SK-N-DZ (cell line): ENCODE measurements at places on chromosomes 4 and X.

DNA sequence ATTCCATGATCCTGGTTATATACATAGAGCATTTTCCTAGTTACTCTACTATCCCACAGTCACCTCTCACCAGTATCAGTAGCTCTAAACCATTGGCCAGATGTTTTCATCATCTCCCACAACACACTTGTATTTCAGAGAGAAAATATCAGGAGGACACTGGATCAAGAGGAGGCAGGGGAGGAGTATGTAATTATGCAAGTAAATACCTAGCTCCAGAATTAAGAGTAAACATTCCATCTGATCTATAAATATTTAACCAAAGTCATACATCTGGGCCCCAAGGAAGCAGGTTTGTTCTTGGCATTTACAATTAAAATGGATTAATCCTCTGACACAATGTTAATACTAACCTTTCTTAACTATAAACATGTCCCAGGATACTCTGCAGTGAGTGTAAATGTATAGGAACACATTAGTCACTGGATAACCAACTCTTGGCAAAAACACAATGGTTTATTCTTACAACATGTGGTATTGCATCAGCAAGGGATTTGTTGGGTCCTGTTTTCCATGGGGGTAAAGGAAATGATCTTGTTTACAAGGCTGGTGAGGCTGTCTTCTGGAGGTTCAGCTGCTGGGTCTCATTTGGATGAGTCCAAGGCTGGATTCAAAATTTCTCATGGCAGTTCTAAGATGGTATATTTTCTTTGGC, 170.1 kb downstream of the ATG4A start:
- DNase-seq = no peak

- no peak for DNase-seq
Observed at GRCh38 chrX:131317326-131317725, 28.2 kb upstream of the IGSF1 start.

GRCh38 chr4:14841801-14842768, 160.2 kb upstream of the CPEB2 start:
- DNase-seq = no peak

DNA sequence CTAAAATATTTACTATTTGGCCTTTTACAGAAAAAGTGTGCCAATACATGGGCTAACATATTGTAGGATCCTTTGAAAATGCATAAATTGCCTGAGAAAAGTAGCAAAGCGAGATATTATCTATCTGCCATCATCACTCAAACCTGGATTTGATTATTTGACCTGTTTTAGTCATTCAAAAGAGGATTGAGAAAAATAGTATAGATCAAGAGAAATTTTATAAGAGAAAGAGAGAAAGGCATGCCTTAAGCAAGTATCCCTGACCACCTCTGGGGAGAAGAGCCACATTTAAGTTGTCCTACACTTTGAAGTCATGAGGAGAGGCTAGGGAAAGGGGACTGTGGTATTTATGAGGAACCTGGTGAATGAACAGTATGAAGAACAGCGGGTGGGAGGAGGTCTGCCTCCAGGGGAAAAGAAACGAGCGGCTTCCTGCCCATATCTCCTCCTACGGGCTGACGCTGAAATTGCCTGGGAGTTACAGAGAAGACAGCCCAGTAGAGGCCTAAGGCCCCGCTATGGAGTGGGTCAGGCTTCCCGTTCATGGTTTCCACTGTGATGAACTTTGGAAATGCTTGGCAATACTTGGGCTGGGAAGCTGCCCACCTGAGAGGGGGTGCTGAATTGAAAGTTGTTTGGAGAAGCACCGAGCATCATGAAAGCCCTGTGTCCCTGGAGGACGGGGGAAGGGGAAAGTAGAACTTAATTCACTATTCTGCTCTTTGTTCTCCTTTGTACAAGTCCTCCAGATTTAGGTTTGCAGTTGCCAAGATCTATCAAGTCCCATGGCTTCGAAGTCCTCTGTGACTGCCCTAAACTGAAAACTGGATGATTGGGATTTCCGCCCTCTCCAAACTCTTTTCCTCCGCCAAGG, 106.9 kb upstream of the ACSL4 start:
- DNase-seq = no peak

DNA sequence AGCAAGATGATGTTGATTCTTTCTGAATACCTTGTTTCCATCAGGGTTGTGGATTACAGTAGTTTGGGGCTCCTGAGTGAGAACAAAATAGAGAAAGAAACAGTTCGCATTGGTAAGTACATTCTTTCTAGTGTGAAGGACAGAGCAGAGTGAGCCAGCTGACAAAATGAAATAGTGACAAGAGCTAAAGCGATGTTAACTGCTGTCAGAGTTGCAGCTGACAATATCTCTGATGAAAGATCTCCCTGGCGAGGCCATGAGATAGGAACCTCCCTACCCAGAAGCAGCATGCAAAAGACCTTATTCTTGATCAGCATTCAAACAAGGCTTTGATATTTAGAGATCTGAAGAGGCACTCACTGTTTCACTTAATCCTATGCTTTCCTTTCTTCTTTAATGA, 258.6 kb downstream of the CAMK2D start:
- DNase-seq = no peak

- DNase-seq = no peak
Observed at GRCh38 chrX:53422861-53423306, at the start of gene RIBC1. Gene RIBC1, plus strand, starts transcription at chrX:53422873. Its CDS starts 3,404 bp downstream, at chrX:53426277.

DNA sequence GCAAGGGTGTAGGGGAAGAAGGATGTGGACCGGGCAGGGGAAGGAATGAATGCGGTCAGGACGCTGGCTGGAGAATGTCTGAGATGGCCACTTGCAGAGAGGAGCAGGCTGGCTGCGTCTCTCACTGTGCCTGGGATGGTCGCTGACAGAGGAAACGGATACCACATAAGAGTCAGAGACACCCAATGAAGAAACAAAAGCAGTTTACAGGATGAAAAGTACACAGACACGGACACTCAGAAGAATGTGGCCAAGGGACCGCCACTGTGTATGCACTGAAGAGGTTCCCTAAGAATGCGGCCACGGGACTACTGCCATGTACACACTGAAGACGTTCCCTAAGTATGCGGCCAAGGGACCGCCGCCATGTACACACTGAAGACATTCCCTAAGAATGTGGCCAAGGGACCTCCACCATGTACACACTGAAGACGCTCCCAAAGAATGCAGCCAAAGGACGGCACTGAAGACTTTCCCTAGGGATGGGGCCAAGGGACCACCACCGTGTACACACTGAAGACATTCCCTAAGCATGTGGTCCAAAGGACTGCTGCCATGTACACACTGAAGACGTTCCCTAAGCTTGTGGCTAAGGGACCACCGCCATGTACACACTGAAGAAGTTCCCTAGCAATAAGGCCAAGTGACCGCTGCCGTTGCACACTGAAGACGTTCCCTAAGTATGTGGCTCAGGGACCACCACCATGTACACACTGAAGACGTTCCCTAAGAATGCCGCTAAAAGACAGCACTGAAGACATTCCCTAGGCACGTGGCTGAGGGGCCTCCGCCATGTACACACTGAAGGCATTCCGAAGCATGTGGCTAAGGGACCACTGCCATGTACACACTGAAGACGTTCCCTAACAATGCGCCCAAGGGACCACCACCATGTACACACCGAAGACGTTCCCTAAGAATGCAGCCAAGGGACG, 32.2 kb downstream of the DHRSX start:
- DNase-seq = no peak

- DNase-seq = no peak
Observed at GRCh38 chr4:71293705-71294104, 45.1 kb upstream of the SLC4A4 start.

DNA sequence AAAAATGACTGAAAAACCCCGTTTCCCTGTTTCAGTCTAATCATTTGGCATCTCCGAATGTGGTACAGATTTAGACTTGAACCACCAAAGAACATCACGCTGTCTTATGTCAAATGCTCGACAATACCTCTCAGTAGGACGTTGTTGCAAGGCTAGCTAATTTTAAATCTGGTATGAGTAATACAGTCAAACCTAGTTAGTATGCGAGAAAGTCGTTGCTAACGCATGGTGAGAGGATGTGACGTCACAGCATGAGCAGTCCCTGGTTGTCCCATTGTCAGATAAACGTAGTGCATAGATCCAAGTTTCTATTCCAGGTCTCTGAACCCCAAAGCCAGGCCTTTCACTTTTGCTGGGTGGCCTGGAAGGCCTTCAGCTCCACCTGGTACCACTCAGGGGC, 44.7 kb downstream of the SETD7 start:
- DNase-seq = no peak

DNA sequence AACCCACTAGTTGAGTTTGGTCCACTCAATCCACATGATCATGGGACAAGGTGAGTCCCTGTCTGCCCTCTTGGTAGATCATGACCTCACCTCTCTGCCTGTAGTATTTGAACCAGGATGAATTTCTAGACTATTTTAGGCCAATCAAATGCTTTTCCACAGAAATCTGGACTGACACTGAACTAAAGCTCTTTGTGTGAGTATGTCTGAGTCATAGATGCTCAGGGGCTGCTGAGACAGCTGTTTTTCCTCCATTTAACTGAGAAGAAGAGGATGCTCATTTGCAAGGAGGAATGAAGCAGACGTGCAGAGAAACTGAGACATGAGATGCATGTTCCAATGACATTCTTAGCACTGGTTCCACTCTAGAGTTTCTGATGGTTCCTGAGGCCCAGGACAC, 77.3 kb upstream of the TMEM47 start:
- no peak for DNase-seq

DNA sequence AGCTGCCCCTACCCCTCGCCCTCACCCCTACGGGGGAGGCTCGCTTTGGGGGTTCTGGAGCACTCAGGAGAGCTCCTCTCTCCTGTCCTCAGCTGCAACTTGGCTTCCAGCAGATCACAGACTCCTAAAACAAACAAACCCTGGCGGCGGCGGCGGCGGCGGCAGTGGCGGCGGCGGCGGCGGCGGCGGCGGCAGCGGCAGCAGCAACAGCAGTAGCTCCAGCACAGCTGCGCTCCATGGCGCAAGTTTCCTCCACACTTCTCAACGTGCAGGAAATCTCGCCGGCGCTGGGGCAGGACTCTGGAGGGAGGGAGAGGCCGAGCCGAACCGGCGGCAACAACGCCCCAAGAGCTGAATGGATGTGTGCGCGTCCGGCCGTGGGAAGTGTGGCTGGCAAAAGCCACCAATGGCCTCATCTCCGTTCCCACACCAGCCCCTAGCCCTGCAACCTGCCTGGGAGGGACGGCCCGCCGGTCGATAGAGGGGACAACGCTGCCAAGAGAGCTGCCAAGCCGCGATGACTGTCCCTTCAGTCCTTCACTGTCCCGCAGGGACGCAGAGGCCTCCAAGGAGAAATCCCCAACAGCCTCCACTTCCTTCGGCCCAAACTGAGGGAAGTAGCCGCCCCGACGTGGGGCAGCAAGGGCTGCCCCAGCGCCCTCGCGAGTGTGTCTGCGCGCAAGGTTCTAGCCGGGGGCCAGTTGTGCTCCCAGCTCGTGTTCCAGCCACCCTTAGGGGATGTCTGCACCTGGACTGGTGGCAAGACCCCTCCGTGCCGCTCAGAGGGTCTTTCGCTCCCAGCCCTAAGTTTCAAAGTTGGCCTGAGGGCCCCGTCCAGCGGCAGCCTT, 775 bp downstream of the SHROOM4 start:
- no peak for DNase-seq

DNA sequence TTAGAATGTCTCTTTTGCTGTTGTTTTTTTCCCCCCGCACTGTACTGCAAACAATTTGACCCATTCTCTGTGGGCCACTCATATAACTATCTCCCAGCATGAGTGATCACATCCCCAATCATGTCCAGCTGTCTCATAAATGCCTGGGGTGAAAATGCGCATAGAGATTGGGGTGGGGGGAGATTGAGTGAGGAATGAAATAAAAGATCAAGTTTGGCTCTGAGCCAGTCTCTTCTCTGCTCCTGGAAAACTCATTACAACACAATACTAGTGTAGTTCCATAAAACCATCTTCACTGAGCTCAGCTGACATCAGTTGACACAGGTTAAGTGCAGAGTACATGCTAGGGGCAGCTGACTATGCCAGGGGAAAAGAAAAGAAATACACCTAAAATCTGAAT, 96.9 kb downstream of the EGF start:
- no peak for DNase-seq

DNA sequence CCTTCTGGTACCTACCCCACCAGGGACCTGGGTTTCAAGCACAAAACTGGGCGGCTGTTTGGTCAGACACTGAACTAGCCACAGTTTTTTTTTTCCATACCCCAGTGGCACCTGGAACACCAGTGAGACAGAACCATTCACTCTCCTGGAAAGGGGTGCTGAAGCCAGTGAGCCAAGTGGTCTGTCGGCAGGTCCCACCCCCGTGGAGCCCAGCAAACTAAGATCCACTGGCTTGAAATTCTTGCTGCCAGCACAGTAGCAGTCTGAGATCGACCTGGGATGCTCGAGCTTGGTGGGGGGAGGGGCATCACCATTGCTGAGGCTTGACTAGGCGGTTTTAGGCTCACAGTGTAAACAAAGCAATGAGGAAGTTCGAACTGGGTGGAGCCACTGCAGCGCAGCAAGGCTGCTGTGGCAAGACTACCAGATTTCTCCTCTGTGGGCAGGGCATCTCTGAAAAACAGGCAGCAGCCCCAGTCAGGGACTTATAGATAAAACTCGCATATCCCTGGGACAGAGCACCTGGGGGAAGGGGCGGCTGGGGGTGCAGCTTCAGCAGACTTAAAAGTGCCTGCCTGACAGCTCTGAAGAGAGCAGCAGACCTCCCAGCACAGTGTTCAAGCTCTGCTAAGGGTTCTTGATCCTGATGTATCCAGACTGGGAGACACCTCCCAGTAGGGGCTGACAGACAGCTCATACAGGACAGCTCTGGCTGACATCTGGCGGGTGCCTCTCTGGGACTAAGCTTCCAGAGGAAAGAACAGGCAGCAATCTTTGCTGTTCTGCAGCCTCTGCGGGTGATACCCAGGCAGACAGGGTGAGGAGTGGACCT, 223.0 kb downstream of the COX18 start:
- DNase-seq = peak; percentile 10

GRCh38 chr4:173243917-173244658, 75.5 kb downstream of the GALNT7 start:
- DNase-seq = no peak

GRCh38 chr4:53059256-53059655, 197.1 kb downstream of the RASL11B start:
- DNase-seq = no peak

DNA sequence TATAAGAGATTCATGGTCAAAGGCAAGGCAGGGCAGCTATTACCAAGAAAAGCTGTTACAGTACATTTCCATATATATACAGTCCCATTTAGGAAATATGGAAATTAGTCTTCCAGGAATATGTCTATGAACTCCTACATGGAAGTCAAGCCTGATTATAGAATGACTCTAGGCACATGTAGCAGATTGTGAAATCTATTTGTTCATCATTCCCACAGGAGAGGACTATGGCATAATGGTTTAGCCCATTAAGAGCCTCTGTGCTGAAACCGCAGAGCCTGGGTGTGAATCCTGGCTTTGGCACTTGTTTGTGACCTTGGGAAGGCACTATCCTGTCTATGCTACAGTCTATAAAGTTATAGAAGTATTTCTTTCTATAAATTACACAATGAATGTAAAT, 764.8 kb downstream of the RAPGEF2 start:
- no peak for DNase-seq

GRCh38 chr4:4860600-4861389, 1.3 kb downstream of the MSX1 start:
- no peak for DNase-seq

- no peak for DNase-seq
Observed at GRCh38 chrX:76893930-76894329, 466.4 kb downstream of the MAGEE1 start.

- no peak for DNase-seq
Observed at GRCh38 chr4:157389741-157390140, 169.2 kb downstream of the GRIA2 start.
